Brain microvascular endothelial cell (primary cell): ENCODE measurements at places on chromosomes 5 and 9.

GRCh38 chr9:115665519-115665918, 488.1 kb upstream of the PAPPA start:
- DNase-seq: no peak

DNA sequence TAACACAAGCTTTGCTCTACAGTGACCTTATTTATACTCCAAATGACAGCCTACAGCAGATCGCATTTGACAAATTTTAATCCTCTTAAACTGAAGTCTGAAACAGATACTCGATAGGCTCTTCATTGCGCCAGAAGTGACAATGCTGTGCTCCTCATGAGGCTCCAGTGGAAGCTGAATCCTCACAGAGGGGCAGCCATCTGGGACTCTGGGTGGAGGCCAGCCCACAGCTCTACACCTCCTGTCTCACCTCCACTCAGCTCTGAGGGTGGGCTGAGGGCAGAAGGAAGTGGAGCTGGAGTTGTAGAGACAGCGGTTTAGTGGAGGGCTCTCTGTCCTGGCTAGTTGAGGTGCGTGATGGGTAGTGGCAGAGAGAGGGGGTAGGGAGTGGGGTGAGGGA, 283.3 kb upstream of the ANKRD55 start:
- DNase-seq: no peak

- DNase-seq: no peak
These were observed 145.6 kb upstream of the POC5 start for GRCh38 chr5:75862872-75863271.

DNA sequence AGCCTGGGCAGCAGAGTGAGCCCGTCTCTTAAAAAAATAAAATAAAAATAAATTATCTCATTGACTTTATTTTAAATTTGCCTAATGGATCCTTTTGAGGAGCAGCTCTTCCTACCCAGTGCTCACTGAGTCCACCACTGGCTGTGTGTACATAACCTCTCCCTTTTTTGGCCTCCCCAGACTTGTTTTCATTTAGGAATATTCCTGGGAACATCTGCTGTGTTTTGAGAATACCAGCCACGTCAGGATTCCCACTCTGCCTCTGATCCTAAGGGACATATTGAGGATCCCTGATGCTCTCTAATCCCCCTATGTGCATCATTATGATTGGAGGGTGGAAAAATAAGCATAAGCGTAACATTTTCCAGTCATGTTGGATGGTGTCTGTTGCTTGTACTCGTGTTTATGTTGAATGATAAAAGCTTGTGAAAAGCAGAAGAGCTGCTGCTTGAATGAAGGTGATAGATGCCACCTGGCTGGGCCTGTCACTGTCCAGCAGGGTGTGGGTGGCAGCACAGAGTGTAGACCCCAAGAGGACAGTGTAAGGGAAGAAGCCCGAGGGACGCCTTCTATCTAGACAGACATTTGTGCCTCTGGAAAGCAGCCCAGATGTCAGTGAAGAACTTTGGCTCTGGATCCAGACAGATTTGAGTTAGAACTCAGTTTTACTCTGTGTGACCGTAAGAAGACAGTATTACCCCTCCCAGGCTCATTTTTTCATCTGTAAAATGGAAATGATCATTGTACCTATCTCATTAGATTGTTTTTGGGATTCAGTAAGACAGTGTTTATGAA, 15.4 kb downstream of the KCNN2 start:
- DNase-seq: no peak

DNA sequence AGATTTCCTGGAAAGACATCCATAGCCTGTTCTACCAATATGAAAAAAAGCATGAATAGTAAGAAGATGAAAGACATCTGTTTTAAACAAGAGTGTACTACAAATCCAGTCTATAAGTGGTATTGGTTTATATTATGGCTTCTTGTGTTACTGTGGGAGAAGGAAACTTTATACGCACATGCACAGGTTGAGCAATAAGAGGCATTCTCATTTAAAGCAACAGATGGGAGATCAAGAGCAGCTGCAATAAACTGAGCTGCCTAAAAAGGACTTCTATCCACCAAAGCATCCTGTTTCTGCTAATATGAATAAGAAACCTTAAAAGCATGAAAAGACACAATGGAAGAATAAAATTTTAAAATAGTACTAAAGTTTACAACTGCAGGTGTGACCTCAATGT, 8.6 kb upstream of the PCDHB1 start:
- DNase-seq: no peak

DNA sequence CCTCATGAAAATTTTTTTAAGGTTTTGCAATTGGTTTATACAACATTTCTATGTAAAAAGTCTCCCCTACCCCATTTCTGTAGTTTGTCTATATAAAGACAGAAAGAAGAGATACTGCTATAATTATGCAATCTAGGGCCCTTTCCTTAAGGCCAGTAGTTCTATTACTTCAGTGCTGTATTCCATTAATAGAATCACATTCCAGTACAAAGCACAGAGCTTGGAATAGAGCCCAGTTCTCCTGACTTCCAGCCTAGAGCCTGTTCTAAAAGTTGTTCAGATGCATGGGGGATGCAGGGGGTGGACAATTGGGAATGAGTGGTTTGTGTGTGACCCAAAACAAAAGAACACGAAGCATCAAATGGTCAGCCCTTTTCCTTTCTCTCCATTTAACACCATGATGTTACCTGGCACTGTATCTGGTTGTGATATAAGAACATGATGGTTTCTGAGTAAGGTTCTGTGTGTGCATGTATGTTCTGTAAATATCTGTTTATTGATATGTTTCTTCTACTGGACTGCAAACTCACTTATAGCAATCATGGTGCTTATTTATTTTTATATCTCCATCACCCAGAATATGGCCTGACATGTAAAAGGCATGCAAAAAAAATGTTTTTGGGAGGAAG, 8.2 kb upstream of the GRAMD2B start:
- peak; percentile 38 for DNase-seq
